SJSA1 (cell line): ENCODE measurements at places on chromosomes 1 and 21. TPM values are rescaled to one million over a fixed set of nuclear protein-coding genes. Genes with fewer than 3 reads are reported as not detected.
A peak's percentile ranks its signal among the peaks of the same experiment; 100 is the strongest.

GRCh38 chr1:66258404-66259105 is 275.4 kb upstream of the SGIP1 start:
- DNase-seq, result no peak

- DNase-seq, result no peak
Measured at GRCh38 chr1:231807541-231807940, 181.0 kb downstream of the DISC1 start.

The ANKRD35 gene
- not detected in 2 replicates for total RNA-seq

- peak; percentile 54 for DNase-seq
Measured at GRCh38 chr1:53765657-53766056, 26.7 kb upstream of the GLIS1 start.

- no peak for DNase-seq
Measured at GRCh38 chr1:168827557-168827956, 98.6 kb upstream of the DPT start.

DNA sequence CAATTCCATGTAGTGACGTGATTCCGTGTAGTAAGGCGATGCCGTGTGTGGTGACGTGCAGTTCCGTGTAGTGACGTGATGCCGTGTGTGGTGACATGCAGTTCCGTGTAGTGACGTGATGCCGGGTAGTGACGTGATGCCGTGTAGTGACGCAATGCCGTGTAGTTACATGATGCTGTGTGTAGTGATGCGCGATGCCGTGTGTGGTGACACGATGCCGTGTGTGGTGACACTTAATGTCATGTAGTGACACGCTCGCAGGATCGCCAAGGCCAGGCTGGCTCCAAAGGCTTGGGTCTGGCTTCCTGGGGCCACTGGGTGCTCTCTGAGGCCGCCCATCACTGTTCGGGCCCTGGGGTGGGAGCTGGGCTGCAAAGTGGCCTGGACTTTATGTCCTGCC is 14.2 kb downstream of the COL18A1 start:
- no peak for DNase-seq

DNA sequence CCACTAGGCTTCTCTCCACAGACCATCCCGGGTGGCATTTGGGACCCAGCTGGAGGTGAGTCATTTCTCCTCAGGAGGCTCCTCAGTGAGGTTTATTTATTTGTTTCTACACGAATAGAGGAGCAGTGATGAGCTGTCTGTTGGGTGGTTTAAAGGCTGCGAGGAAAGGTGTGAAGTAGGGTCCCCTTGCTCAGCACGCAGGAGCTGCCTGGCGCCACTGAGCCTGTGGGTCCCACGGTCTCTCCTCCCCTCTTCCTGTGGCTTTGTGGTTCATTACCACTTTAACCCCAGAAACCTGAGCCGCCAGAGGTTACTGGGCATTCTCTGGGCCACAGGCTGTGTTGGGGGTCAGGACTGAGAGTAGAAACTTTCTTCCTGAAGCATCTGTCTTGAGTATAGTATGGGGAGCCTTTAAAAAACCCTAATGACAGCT is 39.9 kb downstream of the IL6R start:
- DNase-seq, result peak; percentile 97

DNA sequence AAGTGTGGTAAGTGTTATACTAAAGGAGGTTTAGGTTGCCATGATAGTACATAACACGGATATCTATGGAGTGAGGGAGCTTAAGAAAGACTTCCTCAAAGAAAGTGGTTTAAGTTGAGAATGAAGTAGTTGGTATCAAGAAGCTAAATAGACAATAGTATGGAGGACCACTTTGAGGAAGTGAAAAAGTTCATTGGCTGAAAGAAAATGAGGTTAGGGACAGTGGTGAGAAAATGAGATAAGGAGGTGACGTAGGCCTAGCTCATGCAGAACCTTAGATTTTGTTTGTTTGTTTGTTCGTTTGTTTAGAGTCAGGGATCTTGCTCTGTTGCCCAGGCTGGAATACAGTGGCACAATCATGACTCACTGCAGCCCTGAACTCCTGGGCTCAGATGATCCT is 72.2 kb upstream of the PPIH start:
- no peak for DNase-seq

DNA sequence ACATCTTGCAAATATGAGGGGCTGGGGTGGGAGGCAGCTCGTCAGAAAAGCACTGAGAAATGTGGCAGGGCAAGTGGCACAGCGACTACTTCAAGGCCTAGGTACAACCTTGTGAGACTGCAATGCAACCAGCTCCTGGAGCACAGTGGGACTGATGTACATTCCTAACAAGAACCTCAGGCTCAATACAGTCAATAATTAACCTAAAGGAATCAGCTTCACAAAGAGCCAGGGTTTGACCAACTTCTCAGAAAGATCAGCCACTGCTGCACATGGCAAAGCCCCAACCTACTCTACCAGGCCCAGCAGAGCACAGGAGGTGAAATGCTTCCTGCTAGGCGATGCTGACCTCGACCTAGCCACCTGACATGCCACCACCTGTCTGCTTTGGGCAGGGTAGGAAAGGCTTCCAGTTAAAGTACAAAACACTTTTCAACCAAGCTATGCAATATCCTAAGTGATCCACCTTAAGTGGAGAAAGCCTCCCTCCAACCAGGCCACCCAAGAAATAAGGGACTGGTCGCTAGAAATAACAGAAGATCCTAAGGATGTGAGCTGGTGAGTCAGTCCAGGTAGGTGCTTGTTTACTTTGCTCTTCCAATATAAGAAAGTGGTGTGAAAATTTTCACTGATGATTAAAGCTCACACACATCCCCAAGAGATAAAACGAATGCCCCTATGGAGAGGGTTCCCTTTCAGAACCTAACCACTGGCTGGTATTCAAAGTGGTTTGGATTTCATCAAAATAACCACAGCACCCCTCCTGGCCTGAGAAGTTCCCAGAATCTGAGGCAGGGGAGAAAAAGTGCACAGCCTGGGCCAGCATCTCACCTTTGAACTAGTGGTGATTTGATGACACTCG is 2.1 kb downstream of the RIPK4 start:
- no peak for DNase-seq

The AKNAD1 gene
- 0.21 TPM in 1 of 2 replicates, not detected in the other for total RNA-seq

DNA sequence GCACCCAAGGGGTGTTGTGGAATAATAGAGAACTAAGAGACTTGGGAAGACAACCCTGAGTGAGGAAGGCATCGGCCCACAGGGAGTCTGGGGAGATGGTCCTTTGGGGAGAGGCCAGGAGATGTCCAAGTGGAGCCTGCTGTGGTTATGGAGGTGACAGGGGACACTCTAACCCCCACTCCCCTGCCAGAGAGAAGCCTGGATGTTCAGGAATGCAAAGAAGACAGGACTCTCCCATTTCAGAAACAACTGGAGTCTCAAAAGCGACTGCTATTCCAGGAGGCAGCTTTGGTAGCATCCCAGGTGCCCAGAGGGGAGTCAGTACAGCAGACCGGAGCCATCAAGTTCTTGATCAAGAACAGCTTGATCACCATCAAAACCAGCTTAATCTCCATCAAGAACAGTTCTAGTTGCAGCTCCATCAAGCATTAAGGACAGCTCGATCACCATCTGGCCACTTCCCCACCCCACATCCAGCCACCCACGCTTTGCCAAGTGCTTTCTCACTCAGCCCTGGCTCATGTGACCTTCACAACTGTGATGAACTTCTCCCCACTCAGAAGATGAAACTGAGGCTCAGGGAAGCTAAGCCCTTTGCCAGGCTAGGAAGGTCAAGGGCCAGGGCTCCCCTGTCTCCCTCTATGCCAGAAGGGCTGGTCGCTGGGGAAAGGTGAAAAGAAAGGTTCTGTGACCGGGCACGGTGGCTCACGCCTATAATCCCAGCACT is 743 bp downstream of the CD52 start:
- no peak for DNase-seq

DNA sequence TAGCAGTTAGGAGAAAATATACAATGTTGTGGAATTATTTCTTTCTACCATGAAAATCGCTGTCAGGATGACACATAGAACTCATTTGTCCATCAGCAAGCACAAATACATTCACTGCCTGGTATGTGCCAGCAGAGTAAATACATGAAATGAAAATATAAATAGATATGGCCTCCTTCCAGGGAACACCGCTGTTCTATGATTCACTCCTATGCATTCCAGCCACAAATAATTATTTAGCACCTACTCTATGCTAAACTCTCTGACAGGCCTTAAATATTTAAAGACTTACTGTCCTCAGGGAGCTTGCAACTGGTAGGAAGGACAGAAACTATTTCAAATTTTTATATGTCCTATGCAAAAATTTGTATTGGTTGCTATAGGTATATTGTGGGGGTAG is 975.0 kb upstream of the NCAM2 start:
- DNase-seq, result no peak

GRCh38 chr1:21671915-21672314 is 2.8 kb upstream of the RAP1GAP start:
- no peak for DNase-seq

The INSRR gene
- not detected in 2 replicates for total RNA-seq

DNA sequence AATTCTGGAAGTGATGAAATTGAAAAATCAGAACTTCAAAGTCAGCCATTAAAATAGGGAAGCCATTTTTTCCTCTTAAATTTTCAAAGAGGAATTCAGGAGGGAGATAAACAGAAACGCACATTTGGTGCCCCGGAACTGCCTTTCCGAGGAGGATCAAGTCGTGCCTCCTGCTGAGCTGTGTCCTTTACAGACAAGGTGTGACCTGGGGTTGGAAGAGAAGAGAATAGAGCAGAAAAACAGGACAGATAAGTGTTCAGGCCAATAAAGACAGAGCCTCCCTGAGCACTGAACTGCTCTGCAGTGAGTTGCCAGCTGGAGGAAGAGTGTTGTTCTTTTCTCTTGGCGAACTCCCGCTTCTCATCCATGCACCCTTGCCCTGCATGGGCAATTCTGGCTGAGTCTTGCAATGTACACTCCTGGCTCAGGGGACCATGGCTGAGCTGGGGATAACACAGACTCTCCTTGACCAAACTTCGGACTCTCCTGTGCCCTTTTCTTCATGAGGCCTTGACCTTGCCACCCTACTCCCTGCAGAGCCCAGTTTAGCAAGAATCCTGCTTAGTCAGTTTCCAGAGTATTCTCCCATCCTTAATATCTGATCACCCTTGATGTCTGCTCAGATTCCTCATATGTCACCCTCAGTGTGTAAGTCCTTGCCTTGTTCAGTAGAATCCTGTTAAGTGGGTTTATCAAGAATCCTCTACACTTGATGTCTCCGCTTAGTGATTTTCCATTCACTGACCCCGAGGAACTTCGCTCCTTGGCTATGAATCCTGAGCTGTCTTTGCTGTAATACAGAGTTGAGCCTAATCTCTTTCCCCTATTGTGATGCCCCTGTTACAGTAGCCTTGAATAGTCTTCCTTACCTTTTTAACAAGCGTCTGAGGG is 1.3 kb upstream of the MTARC1 start:
- DNase-seq, result no peak

The ZFP69 gene
- 4.9 and 5.6 TPM in 2 replicates for total RNA-seq

The KCNK2 gene
- total RNA-seq, result not detected in 2 replicates

GRCh38 chr1:147897029-147897752 is 5.4 kb upstream of the GJA8 start:
- no peak for DNase-seq

DNA sequence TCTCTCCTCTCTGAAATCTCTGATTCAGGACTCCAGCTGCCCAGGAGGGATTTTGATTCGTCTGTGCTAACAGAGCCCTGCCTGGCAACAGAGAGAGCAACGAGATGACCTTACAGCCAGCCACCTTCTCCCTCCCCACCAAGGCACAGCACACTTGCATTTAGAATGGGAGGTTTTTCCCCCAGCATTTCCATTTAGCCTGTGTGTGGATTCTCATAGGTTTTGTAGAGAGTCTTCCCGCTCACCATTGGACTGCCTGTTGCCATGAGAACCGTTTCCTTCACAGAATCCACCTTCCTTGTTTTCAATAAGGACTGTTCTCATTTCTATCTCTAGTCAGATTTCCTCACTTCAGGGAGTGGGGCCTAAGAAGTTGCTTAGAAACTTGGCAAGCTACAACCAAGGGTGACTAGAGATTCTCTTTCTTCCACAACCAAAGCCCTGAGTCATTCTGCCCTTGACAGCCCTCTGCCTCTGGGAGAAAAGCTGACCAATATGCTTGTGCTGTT is 5.8 kb upstream of the IKBKE start:
- DNase-seq, result no peak

The CRYAA gene
- not detected in 2 replicates for total RNA-seq

- peak; percentile 50 for DNase-seq
Measured at GRCh38 chr1:15283526-15283925, 36.5 kb downstream of the FHAD1 start.

DNA sequence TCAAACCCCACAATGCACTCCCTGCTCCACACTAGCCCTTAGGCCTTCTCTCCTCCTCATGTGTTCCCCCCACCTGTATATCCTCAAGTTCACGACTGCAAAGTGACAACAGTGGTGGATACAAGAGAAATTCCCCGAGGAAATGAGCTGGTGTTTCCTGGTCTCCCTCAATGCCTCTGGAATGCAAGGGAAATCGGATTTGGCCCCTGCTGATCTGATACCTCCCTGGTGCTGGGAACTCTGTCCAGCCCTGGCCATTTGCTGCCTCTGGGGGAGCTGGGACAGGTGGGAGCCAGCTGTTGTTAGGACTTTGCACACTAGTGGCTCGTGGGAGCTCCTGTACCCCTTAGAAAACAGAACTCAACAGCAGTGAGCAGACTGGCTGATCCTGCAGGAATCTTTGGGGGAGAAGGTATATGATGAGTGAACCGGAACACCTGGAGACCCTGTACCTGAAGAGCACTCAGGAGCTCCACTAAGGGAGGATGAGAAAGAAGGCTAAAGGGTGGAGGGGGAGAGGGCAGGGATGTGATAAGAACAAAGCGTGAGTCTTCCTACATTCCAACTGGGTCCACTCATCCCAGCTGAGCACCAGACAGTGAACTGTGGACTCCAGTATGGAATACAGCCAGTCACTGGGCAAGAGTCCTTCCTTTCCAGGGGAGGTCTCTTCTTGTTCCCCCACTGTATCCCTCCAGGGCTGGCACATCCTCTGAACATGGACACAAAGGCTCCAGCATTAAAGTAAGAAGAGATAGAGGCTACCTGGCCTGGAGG is 69.3 kb downstream of the PLXNA2 start:
- no peak for DNase-seq

GRCh38 chr1:38392861-38393260 is 346.3 kb upstream of the POU3F1 start:
- no peak for DNase-seq
